ENCODE measurements at places on chromosomes 6 and 20.
A peak's percentile ranks its signal among the peaks of the same experiment; 100 is the strongest.

DNA sequence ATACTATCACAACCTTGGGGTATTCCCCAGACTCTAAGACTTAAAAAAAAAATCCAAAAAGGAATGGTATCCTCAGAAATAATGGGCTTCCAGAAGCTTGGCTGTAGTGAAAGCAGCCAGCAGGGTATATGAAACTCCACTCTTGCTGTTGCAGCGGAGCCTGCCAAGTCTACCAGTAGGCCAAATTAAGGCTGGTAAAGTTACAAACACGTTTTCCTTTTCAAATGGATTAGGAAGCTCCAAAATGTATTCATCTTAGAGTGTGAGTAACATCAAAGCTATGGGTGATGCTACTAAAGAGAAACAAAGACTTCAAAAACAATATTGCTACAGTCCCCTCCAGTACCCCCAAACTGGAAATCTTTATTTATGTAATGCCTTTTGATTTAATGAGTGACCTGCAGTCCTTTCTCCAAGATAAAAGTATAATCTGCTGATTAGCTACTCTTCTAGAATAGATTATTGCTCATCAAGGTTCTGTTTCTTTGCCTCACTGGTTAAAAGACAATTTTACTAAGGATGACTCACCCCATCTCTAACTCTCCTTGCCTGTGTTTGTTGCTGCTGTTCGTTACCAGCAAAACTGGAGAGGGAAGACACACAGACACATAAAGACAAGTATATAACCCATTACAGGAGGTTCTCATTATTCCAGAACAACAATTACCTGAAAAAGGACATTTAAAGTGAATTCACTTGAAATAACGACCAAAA lies 84.9 kb downstream of the BTBD9 start:
- no peak for DNase-seq

- no peak for DNase-seq
Observed at GRCh38 chr6:129280749-129281148, 397.8 kb downstream of the LAMA2 start.

- no peak for DNase-seq
Observed at GRCh38 chr6:91317247-91317835, 730.5 kb upstream of the MAP3K7 start.

DNA sequence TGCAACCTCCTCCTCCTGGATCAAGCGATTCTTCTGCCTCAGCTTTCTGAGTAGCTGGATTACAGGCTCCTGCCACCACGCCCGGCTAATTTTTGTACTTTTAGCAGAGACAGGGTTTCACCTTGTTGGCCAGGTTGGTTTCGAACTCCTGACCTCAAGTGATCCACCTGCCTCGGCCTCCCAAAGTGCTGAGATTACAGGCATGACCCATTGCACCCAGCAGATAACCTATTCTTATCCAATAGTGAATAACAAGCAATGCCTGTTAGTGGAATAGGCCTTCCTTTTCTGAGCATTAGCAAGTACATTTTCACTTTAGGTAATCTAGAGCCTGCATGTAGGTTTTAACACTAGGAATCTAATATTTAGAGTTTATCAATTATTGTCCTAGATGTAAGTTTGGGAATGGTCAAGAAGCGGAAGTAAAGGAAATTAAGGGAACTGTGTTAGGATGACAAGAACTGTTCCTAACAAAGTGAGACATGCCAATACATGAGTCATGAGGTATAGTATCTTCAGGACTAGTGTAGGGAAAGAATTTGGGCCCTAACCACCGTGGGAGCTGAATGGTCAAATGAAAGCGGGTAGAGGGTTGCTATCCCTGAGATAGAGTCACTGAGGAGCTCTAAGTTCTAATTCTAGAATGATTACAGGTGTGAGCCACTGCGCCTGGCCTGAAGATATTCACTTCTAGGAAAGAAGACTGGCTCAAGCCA lies 15.0 kb downstream of the BLTP3A start:
- DNase-seq: no peak

DNA sequence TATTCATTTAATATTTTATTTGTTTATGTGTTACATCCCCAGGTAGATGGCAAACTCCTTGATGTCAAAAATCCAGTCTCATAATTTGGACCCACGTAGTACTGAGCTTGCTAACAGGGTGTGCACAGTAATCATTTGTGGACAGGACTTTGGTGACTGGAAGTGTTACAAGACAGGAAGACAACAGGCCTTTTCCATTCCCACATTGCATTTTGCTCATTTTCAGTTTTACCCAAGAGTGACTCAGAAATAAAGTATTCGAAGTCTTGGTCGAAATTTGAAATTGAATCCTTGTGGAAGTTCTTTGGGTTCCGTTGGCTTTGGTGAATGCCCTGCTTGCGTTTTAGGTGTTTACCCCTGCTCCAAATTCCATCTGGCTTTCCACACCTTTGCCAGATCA lies 63.0 kb upstream of the THBS2 start:
- no peak for DNase-seq

GRCh38 chr6:170026751-170027646 lies 263.9 kb downstream of the DLL1 start:
- DNase-seq: peak; percentile 28

DNA sequence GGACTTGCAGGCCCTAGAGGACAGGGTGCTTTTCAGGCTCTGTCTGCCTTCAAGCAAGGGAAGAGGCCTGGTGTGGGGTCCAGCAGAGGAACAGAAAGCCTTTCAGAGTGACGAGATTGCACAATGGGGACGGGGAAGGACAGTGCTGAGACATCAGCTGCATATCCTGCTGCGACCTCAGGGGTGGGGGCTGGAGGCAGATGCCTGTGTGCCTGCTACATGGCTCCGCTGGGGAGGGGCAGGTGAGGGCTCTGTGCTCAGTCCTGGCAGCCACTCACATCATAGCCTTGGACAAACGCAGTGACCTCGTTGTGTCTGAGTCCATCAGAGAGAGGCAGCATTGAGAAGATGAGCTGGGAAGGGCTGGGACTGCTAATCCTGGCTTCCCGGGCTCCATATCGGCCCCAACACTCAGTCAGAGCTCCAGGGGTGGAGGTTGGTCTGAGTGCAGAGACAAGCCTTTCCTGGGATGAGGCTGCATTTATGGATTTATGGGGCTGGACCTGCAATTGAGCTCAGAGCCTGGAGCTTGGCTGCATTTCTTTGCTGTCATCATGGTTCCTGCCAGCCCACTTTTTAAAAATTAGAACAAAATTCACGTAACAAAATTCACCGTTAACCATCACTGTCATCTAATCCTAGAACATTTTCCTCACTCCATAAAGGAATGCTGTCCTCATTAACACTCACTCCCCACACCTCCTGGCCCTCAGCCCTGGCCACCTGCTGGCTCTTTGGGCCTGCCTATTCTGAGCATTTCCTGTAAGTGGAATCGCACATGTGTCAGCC lies 196.9 kb upstream of the SLC24A3 start:
- DNase-seq: peak; percentile 62

DNA sequence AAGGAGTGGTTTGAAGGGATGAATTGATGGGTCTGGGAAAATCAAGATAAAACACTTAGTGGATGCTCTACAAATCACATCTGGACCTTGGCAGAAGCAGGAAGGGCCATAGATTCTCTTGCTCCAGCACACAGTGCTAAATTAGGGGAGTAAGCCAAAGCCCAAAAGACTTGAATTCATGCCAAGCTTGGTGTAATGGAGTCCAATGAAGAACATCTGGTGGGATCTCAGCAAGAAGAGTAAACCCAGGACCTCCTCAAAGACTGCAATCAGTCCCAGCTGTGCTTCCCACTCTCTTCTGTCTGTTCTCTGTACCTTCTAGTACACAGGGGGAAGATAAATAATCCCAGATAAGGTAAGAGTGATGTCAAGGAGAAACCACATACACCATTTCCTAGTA lies 683.4 kb downstream of the RNF144B start:
- DNase-seq: no peak

DNA sequence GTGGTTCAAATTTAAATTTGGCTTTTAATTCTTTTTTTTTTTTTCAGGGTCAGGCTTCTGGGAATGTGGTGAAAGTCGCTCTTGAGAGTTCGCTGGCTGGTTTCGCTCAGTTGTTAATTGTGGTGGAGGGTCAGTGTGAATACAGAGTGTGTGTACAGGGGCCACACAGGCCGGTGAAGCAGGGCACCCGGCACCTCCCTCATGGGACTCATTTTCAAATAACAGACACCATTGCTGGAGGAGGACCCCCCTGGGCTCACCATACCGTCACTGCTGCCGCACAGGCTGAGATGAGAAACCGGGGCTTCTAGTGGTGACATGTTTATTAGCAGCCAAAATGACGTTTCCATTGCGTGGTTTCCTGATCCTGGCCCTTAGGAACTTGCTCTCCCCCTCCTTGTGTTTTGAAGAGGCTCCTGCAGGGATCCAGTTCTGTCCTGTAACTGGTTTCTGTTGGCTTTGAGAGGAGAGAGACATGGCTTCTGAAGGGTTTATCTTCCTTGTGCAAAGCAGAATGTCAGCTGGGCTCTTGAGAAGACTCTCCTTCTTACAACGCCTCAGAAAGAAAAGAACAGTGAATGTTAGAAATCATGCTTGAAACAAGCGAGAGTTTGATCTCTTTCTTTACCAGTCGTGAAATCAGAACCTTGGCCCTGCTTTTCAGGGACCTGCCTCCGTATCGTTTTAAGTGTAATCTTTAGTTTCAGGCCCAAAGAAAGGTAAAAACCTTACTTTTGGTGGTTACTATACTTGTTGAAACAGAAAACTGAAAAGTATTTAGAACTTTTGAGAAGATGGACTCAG lies 37.8 kb downstream of the DUSP22 start:
- DNase-seq: peak; percentile 61

- peak; percentile 52 for DNase-seq
Observed at GRCh38 chr6:123380257-123380656, 256.5 kb downstream of the TRDN start.

DNA sequence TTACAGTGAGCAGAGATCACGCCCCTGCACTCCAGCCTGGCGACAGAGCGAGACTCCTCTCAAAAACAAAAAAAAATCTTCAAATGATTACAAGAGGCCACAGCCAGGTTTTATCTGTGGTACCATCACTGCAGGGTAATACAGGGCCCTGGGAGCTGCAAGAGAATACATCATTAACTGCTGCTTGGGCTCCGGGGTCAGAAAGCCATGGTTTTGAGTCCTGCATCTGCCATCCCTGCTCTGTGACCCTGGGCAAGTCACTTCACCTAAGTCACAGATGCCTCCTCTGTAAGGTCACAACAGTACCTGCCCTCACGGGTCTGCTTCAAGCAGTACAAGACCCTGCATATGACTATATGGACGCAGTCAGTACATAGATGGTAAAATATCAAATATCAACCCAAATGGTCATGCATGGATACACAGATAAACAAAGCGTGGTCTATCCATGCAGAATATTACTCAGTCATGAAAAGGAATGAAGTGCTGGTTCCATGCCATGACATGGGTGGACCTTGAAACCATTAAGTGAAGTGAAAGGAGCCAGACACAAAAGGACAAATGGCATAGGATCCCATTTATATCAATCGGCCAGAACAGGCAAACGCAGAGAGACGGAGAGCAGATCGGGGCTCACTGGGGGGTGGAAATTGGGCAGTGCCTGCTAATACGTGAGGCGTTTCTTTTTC lies 83.6 kb downstream of the NFATC2 start:
- no peak for DNase-seq

- no peak for DNase-seq
Observed at GRCh38 chr6:25486550-25486949, 165.5 kb upstream of the SCGN start.

GRCh38 chr6:26304797-26305640 lies 60.0 kb upstream of the BTN3A2 start:
- peak; percentile 93 for DNase-seq

GRCh38 chr6:29681811-29682210 lies 859 bp upstream of the ZFP57 start:
- DNase-seq: no peak

- no peak for DNase-seq
Observed at GRCh38 chr6:69696273-69696672, 100.5 kb downstream of the LMBRD1 start.

- no peak for DNase-seq
Observed at GRCh38 chr6:33413241-33414120, 2.7 kb downstream of the PHF1 start.

DNA sequence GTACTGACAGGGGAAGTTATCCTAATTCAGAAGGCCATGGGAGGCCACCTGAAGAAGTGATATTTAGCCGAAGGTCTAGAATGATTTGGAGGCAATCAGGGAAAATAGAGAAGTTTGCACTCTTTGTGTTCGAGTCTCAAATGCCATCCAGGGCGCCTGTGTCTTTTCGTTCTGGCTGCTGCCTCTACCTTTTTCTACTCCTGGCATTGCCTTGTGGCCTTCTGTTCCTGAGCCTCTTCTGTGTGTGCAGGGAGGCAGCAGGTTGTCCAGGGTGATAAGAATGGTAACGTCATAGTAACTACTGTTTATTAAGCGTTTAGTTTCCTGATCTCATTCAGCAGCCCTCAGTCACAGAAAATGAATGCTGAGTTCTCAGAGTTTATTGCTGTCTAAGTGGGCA lies 252.1 kb downstream of the FARS2 start:
- DNase-seq: no peak

DNA sequence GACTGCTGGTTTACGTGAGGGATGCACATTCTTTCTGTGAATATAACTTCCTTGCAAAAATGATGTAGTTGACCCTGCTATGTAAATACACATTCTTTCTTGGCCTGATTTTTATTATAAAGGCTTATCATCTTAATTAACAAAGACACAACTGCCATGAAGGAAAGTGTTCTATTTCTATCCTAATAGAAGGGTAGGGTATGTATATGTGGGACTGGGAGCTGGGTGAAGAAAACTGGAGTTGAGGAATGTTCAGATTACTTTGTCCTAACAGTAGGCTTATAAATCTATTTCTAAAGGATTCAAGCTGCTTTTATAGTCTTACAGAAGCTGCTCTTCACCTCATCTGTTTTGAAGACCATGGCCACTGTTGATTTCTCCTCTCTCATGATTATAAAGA lies 76.5 kb upstream of the RGS17 start:
- no peak for DNase-seq

GRCh38 chr6:89963391-89963790 lies 69.1 kb downstream of the GJA10 start:
- DNase-seq: no peak

DNA sequence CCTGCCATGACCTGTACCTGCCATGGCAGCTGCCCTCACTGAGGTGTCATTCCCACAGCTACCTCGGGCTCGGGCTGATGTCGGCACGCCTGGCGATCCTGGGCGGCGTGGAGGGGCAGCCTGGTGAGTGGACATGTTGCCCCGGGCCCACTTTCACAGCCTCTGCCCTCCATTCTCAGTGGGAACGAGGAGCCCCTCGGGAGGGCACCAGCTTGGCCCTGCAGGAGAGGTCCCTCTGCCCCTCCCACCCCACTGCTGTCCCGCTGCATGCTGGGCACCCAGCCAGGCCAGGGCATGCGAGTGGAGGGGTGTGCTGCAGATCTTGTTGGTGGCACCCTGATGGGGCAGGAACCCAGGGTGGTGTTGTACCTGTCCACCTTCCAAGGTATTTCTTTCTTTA lies 23.0 kb downstream of the ENTPD6 start:
- no peak for DNase-seq

DNA sequence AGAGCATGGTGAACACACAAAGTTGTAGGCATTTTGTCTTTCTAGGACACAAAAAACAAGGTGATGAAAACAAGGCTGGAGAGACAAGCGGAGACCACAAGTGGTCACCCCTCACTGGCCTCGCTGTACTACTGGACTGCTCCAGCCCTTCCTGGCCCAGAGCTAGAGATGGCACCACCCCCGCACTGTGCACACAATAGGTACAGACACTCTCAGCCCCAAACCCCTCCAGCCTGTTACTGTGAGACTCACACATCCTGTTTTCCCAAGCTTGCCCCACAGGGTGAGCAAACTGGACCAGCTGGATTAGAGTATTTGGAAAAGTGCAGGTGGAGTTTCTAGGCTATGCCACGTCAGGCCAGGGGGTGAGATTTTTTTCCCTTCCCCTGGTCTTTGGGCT lies 8.4 kb upstream of the ZSWIM1 start:
- no peak for DNase-seq

Data from endodermal cell (in vitro differentiated cells).